Activated CD4-positive, alpha-beta T cell treated with anti-CD3 and anti-CD28 coated beads for 36 hours (primary cell): ENCODE measurements at places on chromosomes 11 and 22.
A peak's percentile ranks its signal among the peaks of the same experiment; 100 is the strongest.

DNA sequence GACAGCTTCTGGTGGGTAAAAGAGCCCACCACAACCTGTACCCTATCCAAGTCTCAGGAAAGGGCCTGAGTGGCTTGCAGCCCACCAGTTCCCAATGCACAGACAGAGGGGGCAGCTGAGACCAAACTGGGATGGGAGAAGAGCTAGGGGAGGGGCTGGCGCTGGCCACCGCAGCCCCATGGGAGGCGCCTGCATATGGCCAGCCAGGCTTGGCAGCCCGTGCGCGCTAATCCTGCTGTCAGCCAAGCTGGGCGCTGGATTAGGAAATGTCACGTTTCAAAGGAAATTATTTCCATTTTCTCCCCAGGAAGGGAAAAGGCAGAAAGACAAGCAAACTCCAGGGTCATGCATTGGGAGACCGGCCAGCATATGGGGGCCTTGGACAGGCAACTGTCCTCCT is 236.8 kb downstream of the BUD13 start:
- no peak for DNase-seq

- DNase-seq = no peak
These were observed 6.4 kb downstream of the FADD start for GRCh38 chr11:70209391-70209912.

- peak; percentile 42 for DNase-seq
These were observed 94.7 kb upstream of the RASSF10 start for GRCh38 chr11:12914400-12914912.

GRCh38 chr11:110034806-110035205 is 58.4 kb upstream of the ZC3H12C start:
- no peak for DNase-seq

- DNase-seq = peak; percentile 89
These were observed 7.3 kb downstream of the KCNJ1 start for GRCh38 chr11:128859563-128860441.

DNA sequence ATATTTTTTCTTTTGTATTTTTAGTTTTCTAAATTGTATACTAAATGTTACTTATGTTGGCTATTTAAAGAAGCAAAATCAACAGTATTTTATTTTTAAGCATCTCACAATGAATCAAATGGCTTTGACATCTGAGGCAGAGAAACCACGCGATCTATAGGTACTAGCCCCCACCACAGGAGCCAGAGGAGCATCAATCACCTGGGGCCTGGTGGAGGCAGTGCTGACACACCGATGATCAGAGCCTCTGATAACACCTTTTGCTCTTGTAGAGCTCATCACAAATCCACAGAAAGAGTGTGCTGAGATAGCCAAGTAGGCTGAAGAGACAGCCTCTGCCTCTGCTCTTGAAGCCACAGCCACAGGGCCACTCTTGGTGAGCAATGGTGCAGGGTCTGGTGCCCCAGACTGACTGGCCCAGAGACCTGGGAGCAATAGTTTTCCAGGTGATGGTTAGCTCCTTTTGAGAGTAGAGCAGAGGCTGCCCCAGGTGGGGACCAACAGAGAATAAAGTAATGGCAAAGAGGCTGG is 25.2 kb downstream of the HIRA start:
- DNase-seq = peak; percentile 23

DNA sequence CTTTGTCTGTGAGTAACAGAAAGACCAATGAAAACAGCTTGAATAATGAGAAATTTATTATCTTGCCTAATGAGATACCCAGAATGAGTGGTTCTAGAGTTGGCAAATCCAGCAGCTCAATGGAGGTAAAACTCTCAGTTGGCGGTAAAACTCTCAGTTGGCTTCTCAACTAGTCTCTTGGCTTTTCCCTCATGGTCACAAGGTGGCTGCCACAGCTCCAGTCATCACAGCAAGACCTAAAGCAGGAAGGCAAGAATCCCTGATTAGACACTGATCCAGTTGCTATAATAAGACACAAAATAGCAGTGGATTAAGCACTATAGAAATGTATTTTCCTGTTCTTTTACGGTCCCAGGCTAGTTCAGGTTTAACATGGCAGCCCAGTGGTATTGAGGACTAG is 37.5 kb upstream of the TSPAN18 start:
- DNase-seq = no peak

GRCh38 chr11:23310276-23310675 is 450.0 kb upstream of the CCDC179 start:
- DNase-seq = no peak

GRCh38 chr11:44147751-44148150 is 52.3 kb downstream of the EXT2 start:
- DNase-seq = no peak

DNA sequence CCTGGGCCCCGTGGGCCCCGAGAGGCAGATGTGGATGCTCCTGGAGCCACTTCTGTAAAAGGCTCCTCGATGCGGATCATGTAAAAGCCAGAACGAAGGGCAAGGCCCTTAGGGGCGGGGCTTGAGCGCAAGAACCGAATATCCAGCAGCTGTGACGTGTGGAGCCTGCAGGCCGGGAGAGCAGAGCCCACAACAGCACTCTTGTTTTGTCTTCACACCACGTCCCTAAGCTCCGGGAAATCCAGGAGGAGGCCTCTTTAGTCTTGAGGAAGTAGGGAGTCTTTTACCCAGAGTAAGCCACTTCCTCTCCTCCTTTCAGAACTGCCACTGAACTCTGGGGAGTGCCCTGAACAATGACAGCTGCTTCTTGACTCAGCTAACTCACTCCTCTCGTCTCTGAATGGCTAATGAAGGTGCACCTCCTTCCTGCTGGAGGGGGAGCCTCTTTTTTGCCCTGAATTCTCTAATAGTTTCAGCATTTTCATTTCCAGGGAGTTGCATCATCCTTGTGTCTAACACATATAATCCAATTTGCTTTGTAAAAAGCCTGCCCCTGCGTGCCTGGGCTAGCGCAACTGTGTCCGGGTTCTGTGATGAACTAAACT is 12.5 kb downstream of the L3MBTL2 start:
- DNase-seq = peak; percentile 76

DNA sequence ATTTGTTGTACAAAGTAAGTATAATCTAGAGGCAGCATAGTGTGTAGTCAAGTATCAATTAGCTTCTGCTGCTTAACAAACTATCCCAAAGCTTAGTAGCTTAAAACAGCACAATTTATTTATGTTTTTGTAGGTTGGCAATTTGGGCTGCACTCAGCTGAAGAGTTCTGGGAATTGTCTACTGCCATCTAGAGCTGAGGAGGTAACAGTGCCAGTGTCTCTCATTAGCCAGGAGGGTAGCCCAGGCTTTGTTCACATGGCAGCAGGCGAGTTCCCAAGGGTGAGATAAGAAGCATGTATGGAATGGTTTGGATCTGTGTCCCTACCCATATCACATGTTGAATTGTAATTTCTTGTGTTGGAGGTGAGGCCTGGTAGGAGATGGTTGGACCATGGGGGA is 45.8 kb upstream of the SLN start:
- no peak for DNase-seq

DNA sequence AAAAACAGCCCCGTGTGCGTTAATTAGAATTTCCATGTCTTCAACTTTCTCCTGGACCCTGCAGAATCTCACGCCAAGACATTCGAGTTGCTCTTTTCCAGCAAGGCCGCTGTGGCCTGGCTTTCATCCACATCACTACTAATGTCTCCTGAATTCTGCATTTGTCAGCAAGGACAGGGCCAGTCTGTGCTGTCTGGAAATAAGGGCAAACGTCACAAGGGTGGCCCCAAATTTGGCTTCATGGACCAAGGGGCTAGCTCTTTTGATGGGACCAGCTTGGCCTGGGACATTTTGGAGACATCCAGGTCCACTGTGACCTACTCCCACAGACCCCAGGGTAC is 33.4 kb downstream of the KCNQ1OT1 start:
- DNase-seq = no peak

DNA sequence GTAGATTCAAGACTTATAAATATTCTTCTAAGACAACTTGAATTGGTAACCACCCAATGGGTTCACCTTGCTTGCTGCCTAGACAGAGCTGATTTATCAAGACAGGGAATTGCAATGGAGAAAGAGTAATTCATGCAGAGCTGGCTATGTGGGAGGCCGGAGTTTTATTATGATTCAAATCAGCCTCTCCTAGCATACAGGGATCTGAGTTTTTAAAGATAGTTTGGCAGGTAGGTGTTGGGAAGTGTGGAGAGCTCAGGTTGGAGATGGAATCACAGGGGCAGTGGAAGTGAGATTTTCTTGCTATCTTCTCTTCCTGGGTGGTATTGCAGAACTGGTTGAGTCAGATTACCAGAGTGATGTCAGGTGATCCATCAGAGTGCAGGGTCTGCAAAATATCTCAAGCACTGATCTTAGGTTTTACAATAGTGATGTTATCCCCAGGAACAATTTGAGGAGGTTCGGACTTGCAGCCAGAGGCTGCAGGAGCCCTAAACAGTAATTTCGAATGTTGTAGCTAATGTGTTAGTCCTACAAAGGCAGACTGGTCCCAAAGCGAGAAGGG is 1448.6 kb upstream of the RAG2 start:
- DNase-seq = no peak

GRCh38 chr11:33874433-33874832 is 17.4 kb downstream of the LMO2 start:
- no peak for DNase-seq

DNA sequence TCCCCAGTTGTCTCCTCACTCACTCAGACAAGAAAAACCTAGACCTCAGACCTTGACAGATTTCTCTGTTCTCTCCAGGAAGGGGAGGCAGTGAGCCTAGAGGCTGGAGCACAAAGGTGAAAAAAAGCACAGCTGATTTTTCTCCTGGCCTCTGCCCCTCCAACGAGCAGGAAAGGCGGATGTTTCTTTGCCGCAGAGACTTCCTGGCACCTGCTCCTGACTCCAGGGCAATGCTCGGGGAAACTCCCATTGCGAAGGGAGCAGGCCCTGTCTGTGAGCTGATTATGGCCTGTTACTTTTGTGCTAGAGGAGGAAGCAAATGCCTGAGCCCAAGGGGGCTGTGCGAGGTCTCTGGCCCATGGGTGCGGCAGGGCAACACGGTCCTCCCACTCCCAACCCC is 25.4 kb downstream of the MS4A10 start:
- DNase-seq = no peak

DNA sequence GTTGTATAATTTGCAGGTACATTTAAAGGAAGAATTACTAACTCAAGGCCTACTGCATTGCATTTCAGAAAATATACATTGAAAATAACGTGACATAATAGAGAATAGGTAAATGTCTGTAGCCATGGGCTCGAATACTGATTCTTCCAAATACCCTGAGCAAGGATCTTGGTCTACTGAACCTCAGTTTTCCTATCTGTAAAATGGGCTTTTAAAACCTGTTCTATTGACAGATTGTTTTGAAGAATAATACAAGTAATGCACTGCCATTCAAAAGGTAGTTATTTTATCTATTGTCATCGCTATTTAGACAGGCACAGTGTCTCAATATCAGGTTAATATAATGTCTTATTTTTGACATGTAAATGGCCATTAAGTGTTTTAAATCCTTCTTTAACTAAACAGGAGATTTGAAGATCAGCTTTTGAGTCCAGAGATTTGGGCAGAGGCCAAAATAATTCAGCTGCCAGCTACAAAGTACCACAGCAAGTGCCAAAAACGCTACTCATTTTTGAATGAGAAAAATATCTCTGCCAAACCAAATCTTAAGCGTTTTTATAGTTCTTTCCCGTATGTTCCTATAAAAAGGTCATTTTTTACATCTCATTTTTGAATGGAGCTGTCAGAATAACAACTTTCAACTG is 56.7 kb downstream of the CTSC start:
- DNase-seq = no peak

GRCh38 chr11:133864756-133865155 is 19.4 kb upstream of the SPATA19 start:
- DNase-seq = no peak

GRCh38 chr22:20567371-20567847 is 60.0 kb downstream of the MED15 start:
- peak; percentile 35 for DNase-seq

DNA sequence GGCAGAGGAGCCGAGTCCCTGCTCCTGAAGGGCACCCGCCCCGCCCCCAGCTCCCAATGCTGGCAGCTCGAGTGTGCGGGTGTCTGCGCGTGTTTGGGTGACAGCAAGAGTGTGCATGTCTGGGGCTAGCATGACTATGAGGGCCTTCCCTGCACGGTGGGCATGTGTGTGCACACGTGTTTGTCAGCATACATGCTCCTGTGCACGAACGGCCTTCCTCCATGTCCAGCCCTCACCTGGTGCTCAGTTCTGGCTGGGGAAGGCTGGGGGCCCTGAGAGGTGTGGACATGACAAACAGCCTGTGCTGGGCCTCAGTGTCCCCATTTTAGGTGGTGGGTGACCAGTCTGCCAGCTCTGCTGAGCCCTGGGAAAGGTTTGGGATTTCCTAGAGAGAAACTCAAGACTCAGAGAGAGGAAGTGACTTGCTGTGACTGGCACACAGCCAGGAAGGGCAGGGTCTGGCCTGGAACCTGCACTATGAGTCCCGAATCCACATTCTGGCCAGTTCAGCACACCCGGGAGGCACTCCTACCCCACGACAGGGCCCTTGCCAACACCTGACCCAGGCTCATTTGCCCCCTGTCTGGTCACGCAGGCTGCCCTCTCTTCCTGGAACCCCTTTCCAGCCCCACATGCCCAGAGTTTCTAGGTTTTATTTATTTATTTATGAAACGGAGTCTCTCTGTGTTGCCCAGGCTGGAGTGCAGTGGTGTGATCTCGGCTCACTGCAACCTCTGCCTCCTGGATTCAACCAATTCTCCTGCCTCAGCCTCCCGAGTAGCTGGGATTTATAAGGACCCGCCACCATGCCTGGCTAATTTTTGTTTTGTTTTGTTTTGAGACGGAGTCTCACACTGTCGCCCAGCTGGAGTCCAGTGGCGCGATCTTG is 3.3 kb upstream of the SHISA8 start:
- DNase-seq = peak; percentile 57

- DNase-seq = no peak
These were observed 4.1 kb downstream of the OLFML1 start for GRCh38 chr11:7489376-7489775.

DNA sequence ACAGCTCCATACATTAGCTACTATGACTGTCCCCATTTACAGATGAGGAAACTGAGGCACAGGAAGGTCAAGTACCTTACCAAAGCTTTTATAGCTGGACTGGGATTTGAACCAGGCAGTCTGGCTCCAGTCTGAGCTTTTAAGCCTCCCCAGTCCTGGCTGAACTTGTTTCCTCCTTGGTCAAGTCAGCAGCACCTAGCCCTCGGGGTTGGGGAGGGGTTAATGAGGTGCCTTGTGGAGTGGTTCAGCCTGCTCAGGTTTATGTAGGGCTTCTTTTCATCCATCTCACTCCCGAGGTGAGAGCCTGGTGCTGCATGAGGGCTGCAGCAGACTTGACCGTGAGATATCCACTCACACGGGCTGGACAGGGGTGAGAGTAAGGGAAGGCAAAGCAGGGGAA is 36.7 kb upstream of the GCAT start:
- DNase-seq = no peak
